ENCODE measurements at places on chromosomes 7 and 10.
A peak's percentile ranks its signal among the peaks of the same experiment; 100 is the strongest.

DNA sequence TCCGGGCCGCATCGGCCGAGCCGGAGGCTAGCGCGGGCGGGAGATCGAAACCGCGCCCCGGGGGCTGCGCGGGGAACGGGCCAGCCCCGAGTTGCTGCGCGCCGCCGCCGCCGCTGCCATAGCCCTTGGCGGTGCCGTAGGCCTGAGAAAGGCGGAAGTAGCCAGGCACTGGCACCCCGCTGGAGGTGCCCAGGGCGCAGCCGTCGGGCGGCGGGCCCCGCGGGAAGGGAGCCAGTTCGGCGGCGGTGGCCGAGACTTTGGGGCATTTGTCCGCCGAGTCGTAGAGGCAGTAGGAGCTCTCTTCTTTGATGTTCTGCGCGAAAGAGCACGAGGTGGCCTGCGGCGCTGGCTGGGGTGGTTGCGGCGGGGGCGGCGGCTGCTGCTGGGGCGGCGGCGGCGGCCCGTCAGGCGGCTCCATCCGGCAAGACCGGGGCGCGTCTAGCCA lies 587 bp downstream of the HOXA10 start:
- peak; percentile 17 for DNase-seq

GRCh38 chr10:4285121-4285520 lies 500.1 kb upstream of the KLF6 start:
- no peak for DNase-seq

DNA sequence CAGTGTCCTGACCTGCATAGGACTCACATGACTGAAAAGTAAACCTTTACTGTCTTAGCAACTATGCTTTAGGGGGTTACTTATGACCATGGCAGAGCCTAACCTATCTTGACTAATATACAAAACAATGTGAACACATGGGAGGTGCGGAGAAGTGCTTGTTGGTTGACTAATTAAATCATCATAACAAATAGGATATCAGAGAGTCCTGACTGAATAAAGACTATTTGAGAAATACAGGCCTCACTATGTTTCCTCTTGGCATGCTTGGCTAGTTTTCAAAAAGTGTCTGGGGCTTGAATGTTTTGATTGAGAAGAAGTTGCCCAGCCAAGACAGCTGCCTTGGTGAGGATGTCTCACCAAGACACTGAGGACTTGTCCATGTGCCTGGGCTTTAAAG lies 104.4 kb upstream of the PHYHIPL start:
- DNase-seq = no peak

- DNase-seq = peak; percentile 1
Measured at GRCh38 chr10:119803264-119803663, 69.4 kb downstream of the MCMBP start.

GRCh38 chr10:79090134-79090803 lies 21.5 kb downstream of the ZMIZ1 start:
- DNase-seq = no peak

DNA sequence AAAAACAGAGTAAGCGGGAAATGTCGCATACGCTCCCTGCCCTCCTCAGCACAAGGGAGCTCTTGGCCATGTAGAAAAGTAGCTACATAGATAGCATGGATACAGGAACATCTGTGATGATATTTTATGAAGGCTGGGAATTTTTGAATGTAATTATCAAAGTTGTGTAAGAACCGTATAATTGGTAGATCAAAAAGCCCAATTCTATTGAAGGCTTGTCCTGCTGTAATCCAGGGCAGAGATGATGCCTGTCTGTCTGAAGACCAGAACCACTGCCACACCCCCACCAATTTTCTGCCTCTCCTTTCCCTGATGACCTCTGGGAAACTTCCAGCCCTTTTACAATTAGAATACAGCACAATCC lies 51.4 kb downstream of the ZRANB1 start:
- no peak for DNase-seq

- DNase-seq = peak; percentile 20
Measured at GRCh38 chr7:141366091-141366621, 185.1 kb upstream of the AGK start.

- DNase-seq = no peak
Measured at GRCh38 chr7:106517508-106517907, 143.4 kb downstream of the CCDC71L start.

DNA sequence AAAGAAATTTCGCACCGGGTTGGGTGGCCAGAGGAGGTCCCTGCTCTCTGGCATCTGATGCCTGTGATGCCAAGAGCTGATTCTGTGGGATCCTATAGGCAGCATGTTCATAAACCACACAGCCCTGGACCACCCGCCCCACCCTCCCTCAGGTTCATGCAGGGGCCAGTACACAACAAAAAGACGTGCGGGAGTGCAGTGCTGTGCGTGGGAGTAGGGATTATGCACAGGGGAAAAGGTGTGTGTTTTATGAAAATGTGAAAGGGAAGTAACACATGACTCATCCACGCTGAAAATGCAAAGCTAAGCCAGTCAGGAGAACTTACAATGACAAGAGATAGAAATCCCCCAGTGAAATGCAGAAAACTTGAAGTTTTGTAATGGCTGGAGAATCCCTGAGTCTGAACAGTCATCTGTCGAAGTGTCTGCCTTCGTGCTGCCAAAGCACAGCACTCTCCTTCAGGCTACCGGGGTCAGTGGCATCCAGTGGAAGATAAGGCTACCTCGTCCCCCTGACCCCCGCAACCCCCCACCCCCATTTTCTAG lies 1.1 kb downstream of the KIAA1217 start:
- peak; percentile 74 for DNase-seq

DNA sequence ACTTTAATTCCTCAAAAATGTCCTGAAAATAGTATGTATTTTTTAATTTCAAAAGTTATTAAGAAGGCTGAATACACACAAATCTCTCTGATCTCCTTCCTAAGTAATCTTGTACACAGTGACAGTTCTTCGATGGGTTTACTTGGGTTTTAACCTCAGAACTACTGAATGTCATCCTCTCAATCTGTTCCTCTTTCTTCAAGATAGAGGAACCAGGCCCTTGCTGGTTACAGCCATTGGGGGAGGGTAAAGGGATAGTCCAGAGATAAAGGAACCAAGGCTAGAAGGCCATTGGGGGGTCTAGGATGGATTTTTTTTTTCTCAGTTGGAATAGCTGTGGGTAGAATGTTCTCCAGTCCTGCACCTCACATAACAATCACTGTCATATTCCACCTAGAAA lies 224.9 kb downstream of the SKIDA1 start:
- DNase-seq = no peak

- no peak for DNase-seq
Measured at GRCh38 chr7:46970476-46970875, 611.4 kb downstream of the TNS3 start.

DNA sequence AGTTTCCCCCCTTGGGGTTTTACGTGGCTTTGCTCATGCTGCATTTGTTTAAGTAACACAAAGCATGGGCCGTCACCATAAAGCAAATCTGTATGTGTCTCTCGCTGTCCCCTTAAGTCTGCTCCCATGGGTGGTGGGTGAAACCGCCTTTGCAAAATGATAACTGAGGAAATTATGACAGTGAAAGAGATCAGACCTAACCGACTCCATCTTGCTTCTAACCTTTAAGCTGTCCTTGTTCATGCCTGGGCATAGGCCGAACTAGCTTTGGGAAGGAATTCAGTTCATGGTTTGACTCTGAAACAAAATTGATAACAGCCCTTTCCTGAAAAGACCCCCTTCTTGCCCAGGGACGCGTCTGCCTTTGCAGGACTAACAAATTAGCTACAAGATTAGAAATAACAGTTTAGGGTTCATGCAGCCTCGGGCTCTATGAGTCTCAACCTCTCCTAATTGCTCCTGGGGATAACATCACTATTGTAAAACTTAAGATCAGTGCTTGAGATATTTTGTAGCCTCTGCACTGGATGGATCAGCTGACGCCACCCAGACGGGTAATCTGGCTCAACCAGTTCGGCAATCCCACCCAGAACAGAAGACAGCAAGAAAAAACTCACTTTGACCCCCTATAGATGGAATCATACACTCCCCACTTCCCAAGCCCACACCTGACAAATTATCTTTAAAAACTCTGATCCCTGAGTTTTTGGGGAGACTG lies 623.7 kb downstream of the TYW1 start:
- no peak for DNase-seq

DNA sequence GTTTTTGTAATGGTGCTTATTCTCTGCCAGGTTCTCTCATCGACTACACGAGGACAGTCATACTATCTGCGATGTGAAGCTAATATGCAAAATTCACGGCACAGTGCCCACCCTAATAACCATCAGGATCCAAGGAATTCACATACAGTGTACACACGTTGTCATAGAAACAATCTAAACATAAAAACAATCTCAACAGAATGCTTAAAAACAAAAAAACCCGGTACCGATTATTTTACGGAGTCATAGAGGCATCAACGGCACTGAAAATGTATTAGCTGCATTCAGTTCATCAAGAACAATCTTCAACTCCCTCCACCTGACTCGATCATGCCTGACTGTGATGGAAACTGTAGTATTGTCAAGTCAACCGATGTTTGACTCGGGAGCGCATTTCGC lies 628 bp downstream of the MRPS33 start:
- no peak for DNase-seq

- peak; percentile 91 for DNase-seq
Measured at GRCh38 chr10:71246591-71247413, 34.4 kb downstream of the UNC5B start.

DNA sequence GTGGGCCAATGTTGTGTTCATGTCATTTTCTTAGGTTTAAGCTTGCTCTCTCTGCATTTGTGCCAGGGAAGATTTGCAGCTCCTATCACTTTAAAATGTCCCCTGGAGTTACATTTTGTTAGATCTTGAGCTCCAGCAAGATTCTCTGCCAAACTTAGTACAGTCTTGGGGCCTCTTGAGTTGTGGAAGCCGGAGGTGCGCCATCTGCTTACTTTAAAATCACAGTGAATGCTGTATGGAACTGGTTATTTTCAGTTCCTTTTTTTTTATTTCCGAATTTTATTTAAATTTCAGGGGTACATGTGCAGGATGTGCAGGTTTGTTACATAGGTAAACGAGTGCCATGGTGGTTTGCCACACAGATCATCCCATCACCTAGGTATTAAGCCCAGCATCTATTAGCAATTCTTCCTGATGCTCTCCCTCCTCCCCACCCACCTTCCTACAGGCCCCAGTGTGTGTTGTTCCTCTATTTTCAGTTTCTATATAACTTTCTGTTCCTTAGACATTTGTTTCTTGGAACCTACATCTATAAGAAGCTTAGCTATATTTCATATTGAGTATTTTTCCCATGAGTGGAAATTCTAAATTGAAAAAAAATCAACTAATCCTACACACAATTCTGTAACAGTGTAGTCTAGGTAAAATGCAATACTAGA lies 114.4 kb upstream of the CREB5 start:
- no peak for DNase-seq

Measured in MCF 10A (cell line).